Suppressor macrophage treated with lipopolysaccharide for 4 hours (primary cell): ENCODE measurements at places on chromosomes 5 and 9.

DNA sequence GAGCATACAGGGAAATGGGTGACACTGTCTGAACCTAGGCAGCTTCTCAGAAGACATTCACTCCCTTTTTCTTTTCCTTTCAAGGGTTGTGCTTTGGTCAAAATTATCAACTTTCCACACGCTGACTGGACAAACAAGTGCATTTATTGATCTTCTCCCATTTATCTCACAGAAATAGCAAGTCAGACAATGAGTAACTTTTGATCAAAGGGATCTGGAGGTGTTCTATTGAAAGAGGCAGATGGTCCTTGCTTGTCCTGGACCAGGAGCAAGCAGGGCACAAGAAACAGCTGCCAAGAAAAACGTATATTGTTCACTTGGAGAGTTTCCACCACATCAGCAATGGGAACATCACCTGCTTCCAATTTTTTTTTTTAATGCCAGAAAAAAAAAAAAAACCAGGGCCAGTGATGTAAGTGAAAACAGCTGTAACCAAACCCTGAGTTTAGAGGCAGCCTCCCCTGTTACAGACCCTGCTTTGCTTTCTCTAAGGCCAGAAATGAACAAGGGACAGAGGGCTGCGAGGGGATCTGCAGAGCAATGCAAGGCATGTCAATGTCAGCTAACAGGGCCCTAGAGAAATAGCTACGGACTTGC lies 79.8 kb downstream of the NIPSNAP3B start:
- no peak for DNase-seq

DNA sequence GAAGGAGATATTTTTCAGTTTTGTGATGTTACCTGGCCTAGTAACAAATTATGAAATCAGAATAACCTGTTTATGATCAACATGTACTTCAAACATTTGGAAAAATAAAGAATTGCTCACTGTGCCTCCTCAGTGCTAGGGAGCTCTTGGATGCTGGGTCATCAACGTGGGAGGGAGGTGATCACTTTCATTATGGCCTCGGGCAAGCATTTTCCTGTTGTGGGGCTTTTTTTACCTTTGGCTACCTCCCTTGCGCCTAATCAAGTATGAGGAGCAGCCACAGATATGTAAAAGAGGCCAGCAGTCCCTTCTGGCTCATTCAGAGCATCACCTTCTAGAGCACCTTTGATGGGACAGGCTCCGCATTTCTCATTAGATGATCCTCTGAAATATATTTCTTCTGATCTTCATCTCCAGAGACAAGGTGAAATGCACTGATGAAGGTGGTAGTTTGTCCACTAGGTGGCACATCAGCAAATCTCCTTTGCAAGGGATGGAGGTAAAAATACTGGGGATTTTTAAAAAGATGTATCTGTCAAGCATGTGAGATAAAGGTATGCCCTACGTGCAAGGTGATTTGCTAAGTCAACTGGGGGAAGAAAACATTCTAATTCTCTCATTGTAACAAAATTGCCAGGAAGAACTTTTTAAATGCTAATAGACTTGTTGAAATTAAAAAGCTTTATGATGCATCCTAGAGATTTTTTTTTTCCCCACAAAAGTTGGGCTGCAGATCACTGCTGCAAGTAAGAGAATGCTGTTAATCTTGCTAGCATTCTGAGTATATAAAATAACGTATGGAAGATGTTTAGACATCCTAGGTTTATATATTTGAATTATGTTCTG lies 218.2 kb downstream of the MAST4 start:
- peak; percentile 56 for DNase-seq

- DNase-seq = no peak
These were observed 98.7 kb downstream of the ZNF462 start for GRCh38 chr9:106961623-106962022.

GRCh38 chr5:136108180-136108611 lies 24.4 kb upstream of the SMAD5 start:
- DNase-seq = no peak

DNA sequence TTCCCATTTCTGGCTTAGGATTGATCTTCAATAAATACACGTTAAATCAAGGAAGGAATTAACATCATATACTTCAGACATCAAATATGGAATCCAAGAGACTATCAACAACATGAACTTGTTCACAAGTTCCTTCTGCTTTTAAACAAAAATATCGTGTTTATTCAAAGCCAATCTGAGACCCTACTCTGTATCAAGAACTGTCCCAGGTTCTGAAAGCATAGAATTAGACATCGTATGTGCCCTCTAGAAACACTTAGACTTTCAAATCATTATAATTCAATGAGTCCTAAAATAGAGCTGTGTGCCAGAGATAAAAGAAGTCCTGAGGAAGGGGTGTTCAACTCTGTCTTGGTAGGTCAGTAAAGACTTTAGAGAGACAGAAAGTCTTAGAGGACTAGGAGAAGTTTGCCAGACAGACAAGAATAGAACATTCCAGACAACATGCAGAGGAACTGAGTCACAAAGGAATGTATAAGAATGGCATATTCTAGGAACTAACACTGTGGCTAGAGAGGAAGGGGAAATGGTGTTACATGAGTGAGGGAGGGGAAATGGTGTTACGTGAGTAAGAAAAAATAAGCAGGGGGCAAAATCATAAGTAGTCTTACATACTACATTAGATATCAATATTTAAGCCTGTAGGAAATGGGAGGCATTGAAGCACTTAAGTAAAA lies 2.9 kb downstream of the TPD52L3 start:
- no peak for DNase-seq

- DNase-seq = peak; percentile 30
These were observed 32.2 kb downstream of the TRIO start for GRCh38 chr5:14175381-14175780.

DNA sequence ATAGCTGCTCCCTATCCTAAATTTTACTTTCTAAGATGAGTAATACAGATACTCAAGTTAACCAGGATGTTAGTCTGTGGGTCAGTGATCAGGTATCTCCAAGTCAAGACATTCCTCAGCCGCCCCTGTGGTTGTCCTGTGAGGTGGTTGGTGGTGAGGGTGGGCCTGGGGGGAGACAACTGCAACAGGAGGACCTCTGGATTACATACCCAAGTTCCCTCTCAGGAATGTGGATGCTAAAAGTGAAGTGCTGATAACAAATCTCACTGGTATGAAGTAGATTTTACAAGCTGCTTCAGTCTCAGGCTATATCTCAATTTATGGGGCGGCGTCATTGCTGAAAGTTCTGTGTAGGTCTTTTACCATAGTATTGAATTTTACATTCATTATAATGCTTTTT lies 38.3 kb downstream of the SLC1A3 start:
- no peak for DNase-seq

DNA sequence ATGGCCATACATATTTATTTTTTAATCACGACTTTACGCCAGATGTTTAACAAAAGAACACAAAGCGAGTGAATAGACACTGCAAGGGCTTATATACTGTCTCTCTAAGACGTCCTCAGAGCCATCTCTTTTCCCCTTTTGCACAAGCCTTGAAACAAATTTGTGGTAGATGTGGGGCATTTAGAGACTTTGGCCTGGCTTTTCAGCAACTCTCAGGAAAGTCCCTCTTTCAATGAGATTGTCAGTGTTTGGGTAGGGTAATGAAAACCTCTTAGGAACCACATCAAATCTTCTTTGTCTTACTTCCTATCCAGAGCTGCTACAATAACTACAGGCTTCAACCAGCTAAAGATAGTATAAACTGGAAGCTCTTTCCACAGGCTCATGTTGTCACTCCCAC lies 380.0 kb downstream of the ANXA1 start:
- no peak for DNase-seq

- DNase-seq = no peak
These were observed 225.4 kb upstream of the DAB2 start for GRCh38 chr5:39650008-39650762.

DNA sequence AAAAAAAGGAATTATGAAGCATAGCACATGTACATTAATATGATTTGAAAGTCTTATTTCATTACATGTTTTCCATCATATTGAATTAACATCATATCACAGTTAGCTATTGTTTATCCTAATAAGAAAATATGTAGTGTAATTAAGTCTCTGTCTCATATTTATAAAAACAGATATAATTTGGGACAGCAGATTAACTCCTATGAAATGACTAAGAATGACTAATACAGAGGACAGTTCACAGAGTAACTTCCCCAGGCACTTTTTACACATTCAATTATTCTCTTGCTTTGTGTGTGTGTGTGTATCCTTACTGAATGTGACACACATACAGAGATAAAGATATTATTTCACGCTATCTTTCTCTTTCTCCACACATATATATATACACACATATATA lies 2400.9 kb upstream of the C9orf72 start:
- DNase-seq = no peak

- DNase-seq = no peak
These were observed 129.1 kb downstream of the RAB3C start for GRCh38 chr5:58711965-58712364.

- DNase-seq = no peak
These were observed 13.6 kb upstream of the CXXC5 start for GRCh38 chr5:139634541-139634940.

- DNase-seq = peak; percentile 8
These were observed 444.0 kb upstream of the TRPC7 start for GRCh38 chr5:136809382-136809781.

GRCh38 chr5:178274781-178275537 lies 42.4 kb upstream of the PHYKPL start:
- DNase-seq = no peak

GRCh38 chr9:90325913-90326653 lies 316.5 kb downstream of the DIRAS2 start:
- no peak for DNase-seq

- DNase-seq = peak; percentile 17
These were observed 19.7 kb upstream of the F2R start for GRCh38 chr5:76696251-76696650.

DNA sequence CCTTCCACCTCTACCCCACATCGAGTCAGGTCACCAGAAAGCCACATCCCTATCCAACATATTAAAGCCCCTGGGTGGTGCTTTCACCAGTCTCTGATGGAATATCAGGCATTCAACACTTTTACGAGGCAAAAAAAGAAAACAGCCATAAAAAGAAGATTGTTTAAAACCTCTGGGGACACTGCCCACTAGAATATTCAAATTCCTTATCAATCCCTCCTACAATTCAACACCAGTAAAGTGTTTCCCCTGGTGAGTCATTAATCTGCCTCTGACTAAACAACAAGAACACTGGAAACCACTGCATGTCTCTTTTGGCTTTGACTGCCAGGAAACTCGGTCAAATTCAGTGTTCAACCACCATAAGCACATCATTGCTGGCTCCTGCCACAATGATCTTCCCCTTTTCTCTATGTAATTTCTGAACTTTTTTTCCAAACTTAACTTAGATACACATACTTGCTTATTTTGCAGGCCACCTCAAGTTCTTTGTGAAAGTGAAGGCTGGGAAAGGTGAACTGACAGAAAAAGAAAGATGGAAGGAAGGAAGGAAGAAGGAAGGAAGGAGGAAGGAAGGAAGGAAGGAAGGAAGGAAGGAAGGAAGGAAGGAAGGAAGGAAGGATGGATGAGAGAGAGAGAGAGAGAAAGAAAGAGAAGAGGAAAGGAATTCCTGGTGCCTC lies 105.3 kb downstream of the PAX5 start:
- peak; percentile 51 for DNase-seq

- DNase-seq = no peak
These were observed 41.5 kb downstream of the TTLL11 start for GRCh38 chr9:122051351-122052321.

DNA sequence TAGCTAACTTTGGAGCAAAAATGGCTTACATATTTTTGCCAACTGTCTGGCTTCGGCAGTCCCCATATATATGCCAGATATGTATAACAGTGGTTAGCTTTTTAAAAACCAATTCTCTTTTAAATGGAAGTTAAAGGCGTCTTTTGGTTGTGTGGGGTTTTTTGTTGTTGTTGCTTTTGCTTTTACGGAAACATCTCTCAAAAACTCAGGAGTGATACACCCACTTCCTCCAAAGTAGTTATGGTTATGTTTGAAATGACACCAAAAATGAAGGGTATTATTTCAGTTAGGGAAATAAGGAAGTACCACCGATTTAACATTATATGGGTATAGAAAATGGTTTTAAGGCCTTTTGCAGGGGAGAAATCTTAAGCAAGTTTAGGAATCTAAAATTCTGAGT lies 2.3 kb downstream of the CNOT8 start:
- DNase-seq = peak; percentile 47

DNA sequence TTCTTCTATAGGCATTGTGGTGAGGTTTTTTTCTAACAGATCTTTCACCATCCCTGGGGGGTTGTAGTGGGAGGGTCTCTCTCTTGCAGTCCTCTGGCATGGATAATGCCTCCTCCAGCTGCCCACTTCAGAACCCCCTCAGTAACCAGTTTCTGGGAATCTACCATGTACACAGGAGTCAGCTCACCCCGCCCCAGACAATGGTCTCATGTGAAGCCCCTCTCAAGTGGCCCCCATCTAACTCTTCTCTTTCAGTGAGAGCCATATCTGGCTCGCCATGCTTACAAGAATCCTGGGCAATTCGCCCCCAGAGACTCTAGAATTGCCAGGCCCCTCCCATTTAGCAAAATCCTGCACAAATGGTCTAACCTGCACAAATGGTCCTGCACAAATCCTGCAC lies 144.4 kb upstream of the FSTL4 start:
- no peak for DNase-seq

- no peak for DNase-seq
These were observed 72.3 kb downstream of the PSMB7 start for GRCh38 chr9:124342776-124343485.

GRCh38 chr5:59893429-59894227 lies at the start of gene PDE4D:
Gene PDE4D (minus strand): TSS chr5:59893726.
- DNase-seq = peak; percentile 64

DNA sequence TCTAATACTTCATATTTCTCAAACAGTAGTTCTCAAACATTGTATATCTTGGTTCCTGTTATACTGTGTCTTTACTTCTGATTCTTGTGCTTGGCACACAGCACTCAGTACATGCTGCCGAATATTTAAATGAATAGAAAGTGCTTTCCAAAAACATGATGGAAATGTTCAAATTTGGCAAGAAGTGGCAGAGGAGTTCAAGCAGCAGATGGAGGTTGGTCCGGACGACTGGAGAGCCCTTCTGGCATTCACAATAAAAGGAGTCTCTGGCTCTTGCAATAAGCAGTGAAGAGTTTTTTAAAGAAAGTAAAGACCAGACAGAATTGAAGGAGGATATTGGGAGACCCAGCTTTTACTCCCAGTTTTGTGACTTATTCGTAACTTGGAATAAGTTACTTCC lies 36.3 kb downstream of the TSTD2 start:
- no peak for DNase-seq

DNA sequence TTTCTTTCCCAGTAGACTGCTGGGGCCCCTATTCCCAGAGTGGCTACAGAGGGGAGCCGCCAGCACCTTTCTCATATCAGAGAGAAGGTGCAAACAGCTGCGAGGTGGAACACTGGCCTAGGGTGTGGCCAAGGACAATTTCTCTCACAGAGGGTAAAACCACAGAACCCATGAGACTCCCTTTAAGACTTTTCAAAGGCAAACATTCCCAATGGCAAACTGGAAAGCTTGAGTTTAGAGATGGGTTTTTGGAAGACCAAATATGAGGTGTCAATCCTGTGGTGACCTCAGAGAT lies 335.1 kb upstream of the PIK3R1 start:
- DNase-seq = no peak

- no peak for DNase-seq
These were observed 118.2 kb downstream of the GALNT10 start for GRCh38 chr5:154308443-154309370.
